ENCODE measurements at places on chromosomes 6 and 20. TPM values are rescaled to one million over a fixed set of nuclear protein-coding genes. Genes with fewer than 3 reads are reported as not detected.
A peak's percentile ranks its signal among the peaks of the same experiment; 100 is the strongest.

DNA sequence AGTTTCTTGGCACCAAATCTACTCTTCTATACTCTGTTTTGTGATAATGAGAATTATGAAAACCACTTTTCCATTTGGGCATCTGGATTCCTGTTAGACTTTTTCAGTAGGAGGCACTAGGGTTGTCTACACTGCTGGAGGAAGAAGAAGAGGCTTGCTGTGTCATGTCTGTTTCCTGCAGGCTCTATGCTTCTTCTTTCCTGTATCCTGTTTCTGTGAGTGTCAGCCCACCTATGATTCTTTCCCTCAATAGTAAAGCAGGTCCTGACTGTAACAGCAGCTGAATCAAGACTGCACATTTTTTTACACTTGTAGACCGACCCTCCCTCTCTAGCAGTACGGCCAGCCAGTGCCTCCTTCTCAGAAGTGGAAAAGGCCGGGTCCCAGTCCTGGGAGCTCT is 603.9 kb downstream of the HDGFL1 start:
- no peak for DNase-seq

GRCh38 chr6:30020626-30021025 is 40.4 kb upstream of the POLR1H start:
- no peak for DNase-seq

- no peak for DNase-seq
Measured at GRCh38 chr20:14069796-14070195, 74.5 kb downstream of the MACROD2 start.

GRCh38 chr20:35467339-35468224 is 12.2 kb downstream of the CEP250 start:
- peak; percentile 52 for DNase-seq

DNA sequence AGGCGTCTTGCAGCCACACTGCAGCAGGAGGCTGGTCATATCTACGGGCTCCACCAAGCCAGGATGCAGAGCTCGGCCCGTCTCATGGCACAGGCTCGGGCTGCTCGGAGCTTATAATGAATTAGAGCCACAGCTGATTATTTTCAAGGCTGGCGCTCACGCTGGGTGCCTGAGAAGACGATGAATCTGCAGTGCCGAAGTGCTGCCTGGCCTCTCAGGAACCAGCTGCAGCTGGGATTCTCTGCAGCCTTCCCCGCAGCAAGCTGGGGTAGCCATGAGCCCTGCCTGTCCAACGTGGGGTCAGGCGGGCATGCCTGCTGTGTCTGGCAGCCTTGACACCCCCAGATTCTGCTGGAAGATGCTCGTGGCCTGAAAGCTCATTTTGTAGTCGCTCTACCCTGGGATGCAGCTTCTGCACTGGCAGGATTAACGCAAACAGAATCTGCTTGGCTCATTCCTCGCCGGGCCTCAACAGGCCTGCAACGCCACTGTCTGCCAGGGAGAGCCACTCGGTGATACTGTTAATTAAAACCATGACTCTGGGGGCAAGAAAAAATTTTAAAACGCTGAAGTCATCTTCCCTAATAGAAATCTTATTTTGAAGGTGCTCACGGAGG is 104.3 kb downstream of the CDH26 start:
- DNase-seq = no peak

DNA sequence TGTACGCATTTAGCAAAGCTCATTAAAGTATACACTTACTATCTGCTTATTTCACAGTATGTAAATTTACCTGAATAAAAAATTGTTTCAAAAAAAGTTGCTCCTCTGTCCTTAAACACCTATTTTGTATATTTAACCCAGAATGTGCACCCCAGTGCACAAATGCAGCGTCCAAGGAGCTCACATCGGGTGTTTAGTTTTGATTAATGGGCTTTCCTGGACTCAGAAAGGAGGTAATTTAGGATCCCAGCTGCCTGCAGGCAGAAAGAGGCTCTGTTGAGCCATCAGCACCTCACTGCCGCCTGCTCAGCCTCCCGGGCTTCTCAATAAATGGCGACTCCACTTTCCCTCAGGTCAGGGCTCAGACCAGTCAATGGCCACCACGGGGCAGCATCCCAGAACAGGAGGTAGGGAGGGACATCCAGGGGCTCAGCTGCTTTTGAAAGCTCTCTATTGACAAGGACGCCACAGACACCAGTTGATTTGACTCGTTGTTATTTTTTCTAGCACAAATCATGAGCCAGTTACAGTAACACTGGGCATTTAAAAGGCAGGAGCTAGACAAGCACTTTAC is 70.2 kb upstream of the TBC1D7 start:
- no peak for DNase-seq

- DNase-seq = no peak
Measured at GRCh38 chr6:16766043-16766536, 4.8 kb upstream of the ATXN1 start.

GRCh38 chr6:79710127-79710526 is 79.0 kb downstream of the SH3BGRL2 start:
- DNase-seq = no peak

GRCh38 chr6:140732155-140732554 is 1357.7 kb upstream of the CITED2 start:
- no peak for DNase-seq

GRCh38 chr20:53247468-53248103 is 275.4 kb downstream of the TSHZ2 start:
- DNase-seq = no peak

DNA sequence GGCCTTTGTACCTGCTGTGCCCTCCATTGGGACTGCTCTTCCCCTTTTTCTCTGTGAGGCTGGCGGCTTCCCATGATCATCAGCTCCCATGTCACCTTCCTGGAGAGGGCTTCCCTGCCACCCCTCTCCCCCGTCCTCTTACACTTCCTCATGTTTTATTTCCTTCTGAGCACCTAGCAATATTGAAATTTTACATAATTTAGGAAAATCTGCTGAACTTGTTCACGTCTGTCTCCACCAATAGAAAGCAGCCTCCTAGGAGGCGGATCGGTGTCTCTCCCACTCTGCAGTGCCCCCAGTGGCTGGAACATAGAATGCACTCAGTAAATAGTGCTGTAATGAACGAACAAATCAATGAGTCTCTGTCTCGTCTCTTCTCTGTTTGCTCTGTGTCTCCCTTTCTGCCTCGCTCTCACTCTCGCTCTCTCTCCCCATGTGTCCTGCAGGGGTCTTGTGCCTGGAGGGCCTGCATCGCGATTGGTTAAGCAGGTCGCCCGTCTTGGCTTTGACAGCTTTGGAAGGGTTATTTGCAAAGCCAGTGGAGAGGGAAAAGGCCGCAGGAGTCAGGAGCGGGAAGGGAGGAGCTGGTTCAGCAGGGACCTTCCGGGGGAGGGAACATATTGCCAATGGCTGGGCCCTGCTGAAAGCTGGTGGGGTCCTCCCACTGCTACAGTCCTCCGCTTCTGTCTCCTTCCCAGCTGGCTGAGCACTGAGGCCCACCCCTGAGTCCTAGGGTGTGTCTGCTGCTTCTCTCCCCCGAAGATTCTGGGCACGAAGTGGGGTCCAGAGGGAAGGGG is 12.1 kb upstream of the OCSTAMP start:
- peak; percentile 72 for DNase-seq

- DNase-seq = no peak
Measured at GRCh38 chr6:144314562-144314961, 29.4 kb downstream of the UTRN start.

DNA sequence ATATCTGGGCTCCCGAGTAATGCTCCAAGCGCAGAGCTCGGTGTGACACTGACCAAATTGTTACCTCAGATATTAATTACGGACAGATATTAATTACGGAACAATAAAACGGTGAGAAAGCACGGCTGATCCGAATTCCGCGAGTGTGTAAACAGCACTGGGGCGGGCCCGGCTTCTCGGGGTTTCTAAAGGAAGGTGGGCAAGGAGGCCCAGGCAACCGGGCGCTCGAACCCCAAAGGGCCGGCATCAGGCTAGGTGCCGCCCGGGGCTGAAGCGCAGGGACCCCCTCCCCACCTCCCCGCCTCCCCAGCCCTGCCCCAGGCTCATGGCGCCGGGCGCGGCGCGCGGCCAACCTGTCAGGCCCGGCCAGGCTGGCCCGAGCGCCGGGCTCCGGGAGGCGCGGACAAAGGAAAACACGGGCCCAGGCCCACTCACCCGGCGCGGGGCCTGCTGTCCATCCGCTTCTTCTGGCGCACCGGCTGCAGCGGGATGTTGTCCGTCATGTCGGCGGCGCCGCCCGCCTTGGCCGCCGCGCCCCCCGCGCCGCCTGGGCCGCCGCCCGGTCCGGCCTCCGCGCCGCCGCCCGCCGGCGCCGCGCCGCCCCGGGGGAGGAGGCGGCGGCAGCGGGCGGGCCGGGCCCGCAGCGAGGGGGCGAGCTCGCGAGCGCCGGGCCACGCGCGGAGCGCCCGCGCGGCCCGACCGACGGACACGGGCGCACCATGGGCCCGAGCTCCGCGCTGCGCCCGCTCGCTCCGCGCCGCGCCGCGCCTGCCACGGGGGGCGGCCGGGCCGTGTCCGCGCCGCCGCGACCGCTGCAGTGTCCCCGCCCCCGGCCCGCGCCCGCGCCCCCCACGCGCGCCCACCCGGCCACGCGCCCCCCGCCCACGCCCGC is at the start of gene ATP9A:
Gene ATP9A (minus strand): TSS at position 524 of the 892 bp plus-strand sequence. CDS start 21 bp downstream, at position 503.
- DNase-seq = no peak

GRCh38 chr6:5772408-5773120 is 234.2 kb downstream of the NRN1 start:
- DNase-seq = no peak

- no peak for DNase-seq
Measured at GRCh38 chr20:37526238-37526838, 1.3 kb downstream of the BLCAP start.

DNA sequence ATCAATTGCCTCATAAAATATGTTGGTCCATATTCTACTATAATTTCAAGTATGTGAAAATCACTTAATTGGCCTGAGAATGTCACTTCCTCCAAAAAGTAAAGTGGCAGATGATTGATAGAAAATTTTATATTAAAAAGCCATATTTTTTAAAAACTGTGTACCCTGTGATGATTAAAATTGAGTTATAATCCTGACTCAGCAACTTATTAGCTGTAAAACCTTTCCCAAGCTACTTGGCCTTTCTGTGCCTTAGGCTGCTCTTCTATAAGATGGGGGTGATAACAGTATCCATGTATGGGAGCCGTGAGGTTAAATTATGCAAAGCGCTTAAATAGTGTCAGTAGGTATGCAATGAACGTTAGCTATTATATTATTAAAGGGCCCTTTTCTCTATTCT is 524.4 kb downstream of the TFAP2A start:
- DNase-seq = no peak

- peak; percentile 49 for DNase-seq
Measured at GRCh38 chr6:17450832-17451231, 57.4 kb downstream of the CAP2 start.

DNA sequence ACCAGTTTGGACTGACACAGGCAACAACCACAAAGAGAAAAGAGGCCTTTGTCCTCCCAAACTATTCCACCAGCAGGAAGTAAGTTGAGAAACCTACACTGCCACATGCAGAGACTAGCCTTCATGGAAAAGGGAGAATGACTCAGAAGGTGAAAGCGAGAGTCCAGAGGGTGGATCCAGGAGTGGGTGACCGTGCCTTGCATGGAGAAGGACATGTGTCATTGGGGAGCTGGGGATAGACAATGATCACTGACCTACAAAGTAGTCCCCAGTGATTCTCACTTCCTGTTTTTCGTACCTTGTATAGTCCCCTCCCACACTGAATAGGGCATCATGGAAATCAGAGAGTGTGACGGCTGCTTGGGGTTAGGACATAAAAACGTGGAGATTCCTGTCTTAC is 91.9 kb downstream of the MYLK4 start:
- DNase-seq = no peak

- no peak for DNase-seq
Measured at GRCh38 chr6:125469915-125470314, 168.1 kb upstream of the HDDC2 start.

DNA sequence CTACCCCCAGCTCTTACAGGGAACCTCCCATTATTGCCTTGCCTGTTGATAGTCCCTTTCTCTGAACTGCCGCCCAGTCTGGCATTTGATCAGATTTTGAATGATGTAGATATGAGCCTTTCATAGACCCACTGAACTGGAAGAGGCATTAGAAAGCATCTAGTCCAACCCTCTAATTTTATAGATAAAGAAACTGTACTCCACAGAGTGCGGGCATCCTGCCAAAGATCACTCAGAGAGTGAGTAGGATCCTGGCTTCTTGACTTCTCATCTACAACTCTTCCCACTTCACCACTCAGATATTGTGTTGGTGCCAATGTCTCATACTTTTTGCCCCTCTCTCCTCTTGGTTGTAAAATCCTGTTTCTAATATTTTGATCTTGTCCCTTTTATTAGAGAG is 179.2 kb upstream of the BMP2 start:
- DNase-seq = no peak

- no peak for DNase-seq
Measured at GRCh38 chr6:152368751-152369624, 268.2 kb downstream of the SYNE1 start.

DNA sequence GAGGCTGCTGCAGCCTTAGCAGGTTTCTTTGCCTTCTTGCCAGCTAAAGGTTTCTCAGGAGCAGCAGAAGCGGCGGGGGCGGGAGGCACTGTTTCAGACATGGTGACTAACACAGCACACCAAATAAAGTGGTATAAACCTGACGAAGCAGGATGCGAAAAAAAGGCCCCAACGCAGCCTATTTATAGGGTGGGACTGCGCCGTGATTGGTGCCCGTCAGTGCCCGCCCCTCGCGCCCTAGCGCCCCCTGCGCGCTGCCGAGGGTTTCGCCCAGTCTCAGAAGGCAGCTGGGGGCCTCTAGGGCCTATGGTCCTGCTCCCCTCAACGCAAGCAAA is 55.0 kb downstream of the TRIM38 start:
- peak; percentile 86 for DNase-seq

DNA sequence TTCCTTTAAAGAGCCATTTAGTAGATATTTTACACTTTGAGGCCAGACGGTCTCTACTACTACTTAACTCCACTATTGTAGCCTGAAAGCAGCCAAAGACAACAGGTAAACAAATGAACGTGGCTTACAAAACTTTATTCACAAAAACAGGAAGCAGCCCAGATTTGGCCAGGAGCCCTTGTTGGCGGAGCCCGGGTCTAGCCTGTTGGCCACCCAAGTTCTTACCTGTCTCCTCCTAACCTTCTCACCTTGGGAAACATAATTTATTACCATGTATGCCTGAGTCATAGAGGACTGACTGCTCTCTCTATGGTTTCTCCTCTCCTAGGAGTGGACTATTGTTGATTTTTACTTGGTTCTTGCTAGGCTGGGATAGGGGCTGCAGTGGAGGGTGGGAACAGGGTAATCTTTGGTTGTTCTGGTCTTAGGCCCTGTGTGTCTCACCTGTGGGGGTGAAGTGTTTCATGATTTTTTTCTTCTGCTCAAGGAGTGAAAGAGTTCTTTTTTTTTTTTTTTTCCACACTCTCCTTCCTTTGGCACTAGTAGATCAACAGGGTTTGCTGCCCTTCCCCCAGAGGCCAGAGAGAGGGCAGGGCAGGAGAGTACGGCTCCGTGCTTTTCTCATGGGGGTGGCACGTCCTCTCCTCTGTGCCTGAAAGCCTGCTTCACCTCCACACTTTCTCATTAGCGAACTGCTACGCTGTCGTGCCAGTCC is 90.0 kb downstream of the RPP40 start:
- DNase-seq = no peak

OLIG3 gene
- polyA plus RNA-seq = not detected

TBP gene
- polyA plus RNA-seq = 19.2 TPM

IL17A gene
- polyA plus RNA-seq = not detected

CCN5 gene
- polyA plus RNA-seq = 0.11 TPM

PXDC1 gene
- 20.4 TPM for polyA plus RNA-seq

RHAG gene
- polyA plus RNA-seq = 1.6 TPM

AKAP12 gene
- 166 TPM for polyA plus RNA-seq

LTB gene
- polyA plus RNA-seq = 1.2 TPM

SLC22A1 gene
- polyA plus RNA-seq = 1.3 TPM

SMLR1 gene
- polyA plus RNA-seq = 1.1 TPM

BMP6 gene
- polyA plus RNA-seq = 7.5 TPM

RNF182 gene
- polyA plus RNA-seq = 3.4 TPM

MAS1 gene
- 0.03 TPM for polyA plus RNA-seq

HLA-DOA gene
- 5.3 TPM for polyA plus RNA-seq

ALDH5A1 gene
- 30.0 TPM for polyA plus RNA-seq

POLR1H gene
- polyA plus RNA-seq = 38.7 TPM

RBM39 gene
- polyA plus RNA-seq = 645 TPM
